ENCODE measurements at places on chromosomes 2 and 18.

- DNase-seq = no peak
Observed at GRCh38 chr2:239459606-239460005, 58.8 kb upstream of the HDAC4 start.

- no peak for DNase-seq
Observed at GRCh38 chr2:42792583-42793333, at the start of gene HAAO. HAAO (minus strand) TSS chr2:42792583; CDS start chr2:42792536, 47 bp downstream.

GRCh38 chr2:195451160-195451559 lies 205.9 kb upstream of the SLC39A10 start:
- DNase-seq = no peak

- DNase-seq = peak; percentile 56
Observed at GRCh38 chr2:1605102-1606045, 138.9 kb downstream of the PXDN start.

- no peak for DNase-seq
Observed at GRCh38 chr2:132977812-132978529, 308.0 kb upstream of the LYPD1 start.

- DNase-seq = no peak
Observed at GRCh38 chr2:238174701-238175100, 15.9 kb downstream of the ERFE start.

- no peak for DNase-seq
Observed at GRCh38 chr2:156867201-156867600, 390.3 kb upstream of the GALNT5 start.

GRCh38 chr2:219104107-219105035 lies 43.6 kb upstream of the IHH start:
- DNase-seq = no peak

GRCh38 chr2:118185210-118186109 lies 97.2 kb downstream of the INSIG2 start:
- peak; percentile 80 for DNase-seq

GRCh38 chr18:54662986-54663385 lies 71.9 kb downstream of the DYNAP start:
- no peak for DNase-seq

DNA sequence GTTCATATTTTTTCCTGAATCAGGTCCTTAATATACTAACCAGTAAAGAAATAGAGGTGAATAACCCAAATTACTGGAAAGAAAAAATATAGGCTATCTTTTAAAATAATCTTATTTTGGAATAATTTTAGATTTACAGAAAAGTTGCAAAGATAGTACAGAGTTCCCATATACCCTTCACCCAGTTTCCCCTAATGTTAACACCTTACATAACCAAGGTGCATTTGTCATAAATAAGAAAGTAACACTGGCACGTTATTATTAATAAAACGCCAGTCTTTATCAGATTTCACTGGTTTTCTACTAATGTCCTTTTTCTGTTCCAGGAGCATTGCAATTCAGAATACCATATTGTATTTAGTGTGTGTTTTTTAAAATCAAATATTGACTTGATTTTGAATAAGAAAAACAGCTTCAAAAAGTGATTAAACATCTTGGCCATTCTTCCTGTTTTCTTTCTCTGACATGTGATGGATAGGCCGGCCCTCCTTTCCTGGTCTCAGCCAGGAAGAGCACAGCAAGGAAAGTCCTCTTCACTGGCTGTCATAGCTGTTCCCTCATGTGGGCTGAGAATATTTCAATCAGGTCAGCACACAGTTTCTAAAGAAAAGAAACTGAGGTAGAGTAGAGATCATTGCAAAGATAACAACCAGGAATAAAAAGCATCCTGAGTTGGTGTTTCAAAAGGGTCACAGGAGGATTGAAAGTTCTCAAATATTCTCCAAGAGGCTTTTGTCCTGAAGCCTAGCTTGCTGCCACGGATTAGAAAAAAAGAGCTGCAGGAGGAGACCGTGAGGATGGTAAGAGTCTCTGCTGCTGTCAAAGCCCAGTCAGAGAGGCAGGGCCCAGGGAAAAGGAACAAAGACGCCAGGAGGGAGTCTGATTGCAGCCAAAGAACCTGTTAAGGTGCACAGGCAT lies 79.3 kb upstream of the ARL5A start:
- DNase-seq = no peak

GRCh38 chr2:144660518-144661316 lies 140.8 kb upstream of the ZEB2 start:
- DNase-seq = no peak

- no peak for DNase-seq
Observed at GRCh38 chr2:43745457-43745856, 28.4 kb upstream of the DYNC2LI1 start.

DNA sequence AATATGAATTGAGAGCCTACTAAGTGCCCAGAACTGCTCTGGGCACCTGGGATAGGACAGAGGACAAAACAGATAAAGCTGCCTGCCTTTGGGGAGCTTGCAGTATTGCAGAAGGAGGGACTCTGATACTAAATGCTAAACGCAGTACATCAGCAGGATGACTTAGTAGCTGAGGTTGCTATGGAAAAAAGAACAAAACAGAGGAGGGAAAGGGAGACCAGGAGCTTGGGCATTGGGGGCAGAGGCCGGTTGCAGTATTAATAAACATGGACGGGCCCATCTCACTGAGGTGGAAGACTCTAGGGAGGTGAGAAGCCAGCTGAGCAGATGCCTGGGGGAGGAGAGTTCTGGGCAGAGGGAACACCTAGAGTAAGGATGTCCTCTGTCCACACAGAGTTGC lies 66.1 kb upstream of the SP3 start:
- DNase-seq = no peak

DNA sequence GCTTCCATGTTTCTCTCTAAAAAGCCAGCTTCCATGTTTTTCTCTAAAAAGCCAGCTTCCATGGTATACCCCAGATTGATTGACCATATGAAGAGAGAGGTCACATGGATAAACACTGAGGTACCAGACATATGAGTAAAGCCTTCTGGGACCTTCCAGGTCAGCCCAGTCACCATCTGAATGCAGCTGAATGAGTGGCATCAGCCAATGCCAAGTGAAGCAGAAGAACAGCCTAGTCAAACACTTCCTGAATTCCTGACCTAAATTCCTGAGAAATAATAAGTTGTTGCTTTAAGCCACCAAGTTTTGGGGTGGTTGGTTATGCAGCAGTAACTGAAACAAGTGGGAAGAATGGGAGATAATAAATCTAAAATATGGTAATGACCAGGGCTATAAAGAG lies 5.7 kb upstream of the ALS2 start:
- DNase-seq = no peak

DNA sequence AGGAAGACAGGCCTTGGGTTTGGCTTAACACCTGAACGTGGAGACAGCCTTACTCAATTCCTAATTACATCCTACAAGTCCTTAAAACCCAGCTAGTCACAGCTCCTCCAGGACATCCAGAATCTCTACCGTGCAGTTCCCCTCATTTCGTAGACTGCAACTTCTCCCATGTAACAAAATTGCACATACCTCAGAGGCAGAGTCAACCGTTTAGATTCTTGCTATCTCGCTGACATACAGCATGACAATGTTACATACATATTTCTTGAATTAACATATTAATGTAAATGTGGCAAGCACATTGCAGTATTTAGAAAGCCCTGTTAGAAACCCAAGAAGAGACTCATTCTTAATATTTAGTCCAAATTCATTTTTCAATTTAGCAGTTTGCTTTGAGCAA lies 358.7 kb downstream of the SETBP1 start:
- DNase-seq = no peak

DNA sequence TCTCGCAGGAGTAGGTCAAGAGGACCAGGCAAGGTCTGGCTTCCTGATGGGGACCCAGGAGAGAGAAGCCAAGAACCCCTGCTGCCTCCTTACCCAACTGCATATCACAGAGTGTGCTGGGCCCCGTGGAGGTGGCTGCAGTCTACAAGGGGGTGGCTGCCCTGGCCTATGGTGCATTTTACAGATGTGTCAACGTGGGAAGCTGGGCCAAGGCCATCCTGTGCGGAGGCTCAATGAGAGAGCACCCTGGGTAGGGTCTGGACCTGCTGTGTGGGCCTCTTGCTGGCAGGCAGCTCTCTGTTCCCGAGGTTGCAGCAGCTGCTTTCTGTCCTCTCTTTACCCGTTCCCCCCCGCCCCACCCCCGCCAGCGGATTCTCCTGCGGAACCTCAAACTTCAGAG lies 61.4 kb downstream of the GBX2 start:
- DNase-seq = no peak

GRCh38 chr2:124437811-124438210 lies 412.7 kb downstream of the CNTNAP5 start:
- no peak for DNase-seq

DNA sequence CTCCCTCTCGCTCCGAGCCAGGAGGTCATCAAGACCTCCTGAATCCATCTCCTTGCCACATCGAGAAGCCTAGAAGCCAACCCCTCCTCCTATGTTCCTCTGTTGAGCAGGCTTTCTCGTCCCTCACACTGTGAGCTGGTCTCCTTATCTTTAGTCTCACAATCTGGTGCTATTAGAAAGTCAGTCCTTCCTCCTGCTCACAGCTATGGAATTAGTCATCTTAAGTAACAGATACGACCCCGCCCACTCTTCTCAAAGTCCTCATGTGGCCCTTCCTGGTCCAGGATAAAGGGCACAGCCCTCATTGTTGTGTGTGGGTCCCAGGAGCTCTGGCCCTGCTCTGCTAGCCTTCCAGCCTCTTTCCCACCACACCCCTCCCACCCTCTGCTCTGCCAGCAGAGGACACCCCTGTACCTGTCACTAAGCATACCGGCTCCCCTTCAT lies 41.4 kb upstream of the TRIB2 start:
- no peak for DNase-seq

DNA sequence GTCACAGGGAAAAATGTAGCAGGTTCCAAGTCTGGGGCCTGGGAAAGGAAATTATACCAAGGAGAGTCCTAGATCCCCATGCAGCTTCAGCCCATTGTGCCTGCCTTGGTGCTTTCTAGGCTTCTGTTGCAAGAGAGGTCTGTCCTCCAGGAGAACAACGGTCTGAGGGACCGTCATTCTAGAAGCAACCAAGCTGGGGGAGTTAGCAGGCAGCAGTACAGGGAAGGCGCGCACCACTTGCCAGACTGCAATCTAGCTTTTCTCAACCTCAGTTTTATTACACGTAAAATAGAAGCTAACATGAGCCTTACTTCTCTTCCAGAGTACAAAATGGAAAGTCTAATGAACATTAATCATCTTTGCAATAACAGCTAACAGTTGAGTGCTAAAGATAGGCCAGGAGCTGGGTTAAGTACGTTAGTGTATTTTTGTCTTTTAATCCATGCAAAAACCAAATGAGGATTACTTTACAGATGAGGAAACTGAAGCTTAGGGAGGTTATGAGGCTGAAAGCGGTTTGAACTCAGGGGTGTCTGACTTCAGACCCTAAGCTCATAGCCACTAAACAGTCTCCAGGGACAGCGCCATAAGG lies 1.9 kb downstream of the TCF23 start:
- no peak for DNase-seq

DNA sequence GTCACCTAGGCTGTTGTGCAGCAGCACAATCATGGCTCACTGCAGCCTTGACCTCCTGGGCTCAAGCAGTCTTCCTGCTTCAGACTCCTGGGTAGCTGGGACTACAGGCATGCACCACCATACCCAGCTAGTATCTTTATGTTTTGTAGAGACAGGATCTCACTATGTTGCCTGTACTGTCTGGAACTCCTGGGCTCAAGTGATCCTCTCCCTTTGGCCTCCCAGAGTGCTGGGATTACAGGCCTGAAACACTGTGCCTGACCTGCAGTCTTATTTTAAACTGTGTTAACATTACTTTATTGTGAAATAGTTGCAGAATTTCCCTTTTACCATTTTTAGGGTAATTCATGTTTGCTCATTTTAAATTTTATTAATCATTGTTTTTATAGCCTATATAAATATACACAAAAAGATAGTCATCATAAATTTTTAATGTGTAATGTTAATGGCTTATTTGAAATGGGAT lies 24.6 kb downstream of the EML4 start:
- no peak for DNase-seq
